ENCODE measurements at places on chromosomes 5 and 9. TPM values are rescaled to one million over a fixed set of nuclear protein-coding genes. Genes with fewer than 3 reads are reported as not detected.

Gene GPRIN1
- 1.9 TPM for total RNA-seq

Gene CBY3
- not detected for total RNA-seq

Gene SLC6A3
- total RNA-seq = 1.2 TPM

Gene CDH18
- not detected for total RNA-seq

Gene TPPP
- total RNA-seq = 5.1 TPM

Gene GABRA6
- total RNA-seq = not detected

Gene LEAP2
- 2.3 TPM for total RNA-seq
